ENCODE measurements at places on chromosomes 12 and 14.

GRCh38 chr12:6336079-6336888 lies 5.6 kb downstream of the TNFRSF1A start:
- DNase-seq, result peak; percentile 73

DNA sequence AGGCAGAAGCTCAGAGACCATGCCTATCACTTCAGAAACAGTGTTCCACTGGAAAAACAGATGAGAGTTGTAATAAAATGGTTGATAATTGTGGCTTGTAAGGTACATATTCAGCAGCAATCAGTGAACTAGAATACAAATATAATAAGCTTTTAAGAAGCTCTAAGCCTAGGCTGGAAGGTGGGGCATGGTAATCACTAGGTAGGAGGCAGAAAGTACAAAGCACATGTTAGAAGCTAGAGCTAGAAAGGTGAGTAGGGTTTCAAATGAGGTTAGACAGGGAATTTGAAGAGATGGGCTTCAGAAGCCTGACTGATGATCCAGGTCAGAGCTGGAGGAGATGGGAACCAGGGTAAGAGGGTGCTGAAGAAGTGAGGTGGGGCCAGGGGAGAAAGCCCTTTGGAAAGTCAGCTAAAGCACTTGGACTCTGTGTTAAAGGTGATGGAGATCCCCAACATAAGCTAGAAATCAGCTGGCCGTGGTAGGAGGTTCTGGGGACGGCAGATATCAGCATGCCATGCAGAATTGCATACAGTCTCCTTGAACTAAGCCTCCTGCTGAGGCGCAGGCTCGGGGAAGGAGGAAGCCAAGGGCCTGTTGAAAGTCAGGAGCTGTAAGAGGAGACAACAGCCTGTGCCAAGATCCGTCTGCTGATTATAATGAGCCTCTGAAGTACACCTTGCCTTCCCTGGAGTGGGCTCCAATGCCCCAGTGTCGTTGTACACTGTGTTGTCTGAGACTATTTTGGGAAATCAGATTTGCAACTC lies 659.4 kb downstream of the BCL11B start:
- DNase-seq, result no peak

- no peak for DNase-seq
These were observed 108.5 kb upstream of the ESRRB start for GRCh38 chr14:76267322-76268046.

- no peak for DNase-seq
These were observed at the start of gene ADCY6 for GRCh38 chr12:48788854-48789775. TSS of gene ADCY6 (minus strand) at chr12:48789089. CDS start at chr12:48783434, 5,655 bp downstream.

DNA sequence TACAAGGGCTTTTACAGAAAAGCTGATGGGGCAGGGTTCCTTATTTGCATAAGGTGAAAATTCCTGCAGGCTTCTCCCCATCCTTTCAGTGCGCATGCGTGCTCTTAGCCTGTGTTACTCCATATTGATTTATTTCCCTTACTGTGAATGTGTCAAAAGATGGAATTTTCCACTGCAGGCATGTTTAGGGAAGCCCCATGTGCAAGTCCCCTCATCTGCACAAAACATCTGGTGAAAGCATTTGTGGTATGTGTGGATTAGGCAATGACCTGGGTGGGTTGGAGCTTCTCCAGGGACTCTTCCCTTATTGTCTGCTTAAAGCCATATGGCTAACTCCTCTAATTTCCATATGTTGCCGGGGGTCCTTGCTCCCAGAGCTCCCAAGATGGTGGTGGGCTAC lies 912.7 kb upstream of the LRFN5 start:
- no peak for DNase-seq

DNA sequence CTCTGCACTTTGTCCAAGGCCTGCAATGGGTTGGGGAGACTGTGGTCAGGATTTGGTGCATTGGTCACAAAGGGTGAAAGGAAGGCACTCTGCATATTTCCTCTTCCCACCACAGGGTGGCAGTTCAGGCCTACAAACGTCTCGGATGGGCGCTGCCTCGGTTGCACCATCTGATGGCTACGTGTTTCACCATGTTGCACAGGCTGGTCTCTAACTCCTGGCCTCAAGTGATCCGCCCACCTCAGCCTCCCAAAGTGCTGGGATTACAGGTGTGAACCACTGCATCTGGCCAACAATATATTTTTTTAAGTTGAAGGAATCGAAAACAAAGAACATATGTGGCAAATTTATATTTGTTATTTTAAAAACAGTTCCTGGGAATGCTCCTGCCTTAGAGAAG lies 35.1 kb downstream of the TMBIM6 start:
- DNase-seq, result peak; percentile 61

DNA sequence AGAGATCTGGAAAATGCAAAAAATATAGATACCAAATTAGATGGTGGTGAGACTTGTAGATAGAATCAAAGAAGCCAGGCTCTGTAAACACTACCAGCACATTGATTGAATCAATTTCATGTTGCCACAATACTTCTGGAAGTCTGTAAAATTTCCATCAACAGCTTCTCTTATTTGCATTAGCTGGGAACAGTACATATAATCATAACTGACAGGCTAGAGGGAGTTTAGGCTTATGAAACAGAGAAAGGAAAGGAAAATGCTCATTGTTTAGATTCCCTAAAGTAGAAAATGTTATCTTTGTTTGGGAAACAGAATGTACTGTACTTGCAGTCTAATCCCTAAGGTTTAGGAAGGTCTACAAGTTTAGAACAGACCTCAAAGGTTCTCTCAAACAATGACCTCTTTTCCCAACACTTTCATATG lies 335.2 kb downstream of the CEP128 start:
- DNase-seq, result no peak

GRCh38 chr12:105233041-105233905 lies 2.7 kb downstream of the APPL2 start:
- DNase-seq, result no peak

GRCh38 chr12:116650585-116651087 lies 87.2 kb downstream of the SPRING1 start:
- DNase-seq, result no peak

GRCh38 chr14:72513965-72514659 lies 379.8 kb downstream of the DPF3 start:
- no peak for DNase-seq

GRCh38 chr14:79090641-79091180 lies 920.5 kb downstream of the NRXN3 start:
- DNase-seq, result no peak

DNA sequence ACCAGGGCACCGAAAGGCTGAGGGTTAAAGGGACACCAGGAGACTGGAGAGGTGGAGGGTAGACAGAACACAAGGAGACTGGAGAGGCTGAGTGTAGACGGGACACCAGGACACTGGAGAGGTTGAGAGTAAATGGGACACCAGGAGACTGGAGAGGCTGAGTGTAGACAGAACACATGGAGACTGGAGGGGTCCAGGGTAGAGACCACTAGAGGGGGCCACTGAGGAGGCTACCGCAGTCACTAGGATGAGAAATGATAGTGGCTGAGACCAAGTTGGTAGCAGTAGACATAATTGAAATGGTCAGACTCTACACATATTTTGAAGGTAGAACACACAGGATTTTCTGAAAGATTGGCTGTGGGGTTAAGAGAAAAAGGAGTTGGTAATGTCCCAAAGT lies 68.2 kb downstream of the PAH start:
- DNase-seq, result no peak

DNA sequence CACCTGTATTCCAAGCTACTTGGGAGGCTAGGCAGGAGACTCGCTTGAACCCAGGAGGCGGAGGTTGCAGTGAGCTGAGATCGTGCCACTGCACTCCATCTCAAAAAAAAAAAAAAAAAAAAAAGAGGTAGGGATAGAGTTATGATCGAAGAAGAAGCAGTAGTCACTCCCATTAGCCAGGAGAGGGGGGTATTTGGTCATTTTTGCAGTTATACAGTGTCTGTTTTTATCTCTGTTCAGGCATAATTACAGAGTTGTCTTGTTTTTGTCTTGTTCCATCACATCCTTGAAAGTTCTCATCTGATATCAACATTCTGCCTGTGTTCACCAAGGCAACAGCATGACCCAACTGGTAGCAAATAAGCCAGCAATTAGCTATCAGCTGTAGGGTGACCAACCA lies 98.5 kb upstream of the TMPO start:
- no peak for DNase-seq

GRCh38 chr12:77102691-77103090 lies 37.3 kb upstream of the E2F7 start:
- no peak for DNase-seq

GRCh38 chr12:67509666-67510386 lies 138.7 kb upstream of the DYRK2 start:
- no peak for DNase-seq

DNA sequence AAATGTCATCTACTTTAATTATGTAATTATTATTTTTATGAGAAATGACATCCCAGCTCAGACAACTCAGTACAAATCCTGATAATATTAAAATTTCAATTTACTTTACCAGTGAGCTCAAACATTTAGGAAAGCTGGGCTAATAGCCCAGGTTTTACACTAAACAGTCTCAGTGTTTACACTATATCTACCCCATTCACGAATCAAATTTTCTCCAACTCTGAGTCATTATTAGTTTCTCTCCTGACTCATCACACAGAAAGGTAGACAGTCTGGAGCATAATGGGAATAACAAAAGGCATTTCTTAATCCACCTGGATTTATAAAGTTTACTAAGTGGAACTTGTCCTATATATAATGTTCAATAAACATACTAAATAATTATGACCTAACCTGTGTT lies 5.7 kb downstream of the PAWR start:
- no peak for DNase-seq

DNA sequence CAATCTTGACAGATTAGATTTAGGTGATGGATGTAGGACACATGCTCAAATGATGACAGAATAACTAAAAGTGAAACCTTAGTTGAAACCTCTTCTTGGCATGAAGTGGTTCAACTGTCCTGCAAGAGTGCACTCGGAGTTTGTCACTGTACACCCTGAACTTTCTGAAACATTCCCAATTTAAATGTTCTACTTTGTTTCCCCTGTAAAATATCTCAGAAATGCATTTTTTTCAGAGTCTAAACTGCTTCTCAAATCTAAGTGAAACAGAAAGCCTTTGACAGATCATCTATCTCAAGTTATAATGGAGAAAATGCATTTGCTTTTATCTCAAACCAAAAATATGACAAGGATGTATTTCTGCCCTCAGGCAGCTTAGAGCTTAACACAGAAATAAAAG lies 66.0 kb downstream of the BHLHE41 start:
- DNase-seq, result no peak

GRCh38 chr12:132218915-132219314 lies 74.7 kb downstream of the NOC4L start:
- peak; percentile 66 for DNase-seq

DNA sequence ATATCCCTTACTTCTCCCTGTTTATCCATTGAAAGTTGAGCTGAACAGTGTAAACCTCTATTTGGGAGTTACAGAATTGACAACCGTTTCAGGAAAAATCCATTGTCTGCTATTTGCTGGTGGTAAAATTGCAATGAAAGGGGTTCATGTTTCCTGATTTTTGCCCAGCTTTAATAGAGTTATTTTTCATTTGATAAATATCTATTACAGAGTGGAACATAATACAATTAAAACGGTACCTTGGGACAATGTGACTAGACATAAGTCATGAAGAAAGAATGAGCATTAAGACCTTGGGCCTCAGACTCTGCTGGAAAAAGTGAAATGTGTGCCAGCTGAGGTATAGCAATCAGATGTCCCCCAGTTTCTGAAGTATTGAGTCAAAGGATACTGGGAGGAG lies 13.1 kb downstream of the PTPRR start:
- no peak for DNase-seq

- DNase-seq, result no peak
These were observed 103.6 kb upstream of the FLRT2 start for GRCh38 chr14:85426068-85426935.

- DNase-seq, result no peak
These were observed 13.2 kb downstream of the KCNH3 start for GRCh38 chr12:49552014-49552413.

DNA sequence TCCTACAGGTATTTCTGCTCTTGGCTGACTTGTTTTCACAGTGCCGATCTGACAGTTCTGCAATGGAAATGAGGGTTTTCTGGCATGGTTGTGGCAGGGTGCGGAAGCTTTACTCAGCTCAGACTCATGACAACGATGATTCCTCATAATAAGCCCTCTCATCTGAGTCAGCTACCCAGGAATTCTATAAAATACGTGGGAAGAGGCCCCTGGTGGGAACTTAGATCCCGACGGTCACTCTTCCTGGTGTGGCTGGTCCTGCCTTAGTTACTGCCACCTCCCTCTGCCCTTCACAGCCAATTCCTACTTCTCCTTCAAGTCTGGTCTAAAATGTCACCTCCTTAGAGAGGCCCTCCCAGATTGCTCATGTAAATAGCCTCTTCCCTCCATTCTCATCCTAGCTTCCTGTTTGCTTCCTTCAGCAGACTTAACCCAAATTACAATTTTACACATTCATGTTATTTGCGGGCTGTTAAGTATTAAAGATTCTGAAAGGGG lies 104.2 kb upstream of the MAP1LC3B2 start:
- no peak for DNase-seq

DNA sequence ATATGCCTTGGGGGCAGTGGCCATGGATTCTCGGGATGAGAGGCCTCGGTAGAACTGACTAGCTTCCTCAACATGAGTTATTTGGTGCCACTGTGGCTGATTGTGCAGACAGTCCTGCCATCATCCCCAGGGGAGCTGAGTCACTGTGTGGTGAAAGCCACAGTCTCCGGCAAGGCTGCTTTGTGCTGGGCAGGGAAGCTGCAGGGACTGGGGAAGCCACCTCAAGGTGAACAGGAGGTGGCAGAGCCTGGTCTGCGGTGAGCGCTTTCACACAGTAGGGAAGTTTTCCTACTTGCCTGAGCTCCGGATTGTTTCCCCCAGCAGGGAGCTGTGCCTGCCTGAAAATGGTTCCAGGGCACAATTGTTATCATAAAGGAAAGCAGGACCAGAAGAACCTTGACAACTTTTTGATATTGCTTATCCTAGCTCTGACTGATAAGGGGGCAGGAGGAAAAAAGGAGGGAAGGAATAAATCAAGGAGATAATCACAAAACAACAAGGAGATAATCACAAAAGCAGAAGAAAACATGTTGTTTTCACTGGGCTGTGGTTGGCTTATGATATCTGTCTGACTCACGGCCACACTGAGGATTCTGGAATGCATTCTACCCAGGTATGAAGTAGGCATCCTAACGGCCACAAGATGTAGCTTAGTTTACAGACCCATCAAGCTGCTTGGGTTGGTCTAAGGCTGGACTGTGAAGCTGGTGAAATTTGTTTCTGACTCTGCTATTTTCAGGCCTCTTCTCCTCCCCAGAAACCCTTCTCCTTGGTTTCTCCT lies 32.2 kb upstream of the GNG2 start:
- peak; percentile 52 for DNase-seq

DNA sequence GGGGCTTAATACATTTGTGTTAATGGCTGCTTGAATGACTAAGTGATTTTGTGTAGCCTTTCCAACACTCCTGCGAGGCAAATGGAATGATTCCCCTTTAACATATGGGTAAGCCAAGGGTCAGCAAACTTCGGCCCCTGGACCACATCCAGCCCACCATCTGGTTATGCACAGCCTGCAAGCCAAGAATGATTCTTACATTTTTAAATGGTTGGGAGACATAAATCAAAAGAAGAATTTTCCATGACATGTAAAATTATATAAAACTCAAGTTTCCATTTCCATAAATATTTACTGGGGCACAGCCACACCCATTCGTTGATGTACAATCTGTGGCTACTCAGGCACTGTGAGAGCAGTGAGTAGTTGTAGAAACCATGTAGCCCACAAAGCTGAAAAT lies 9.0 kb downstream of the SLC8B1 start:
- no peak for DNase-seq
